Cortex of kidney (tissue), 1 donor: ENCODE measurements at places on chromosomes 11 and 22.

GRCh38 chr22:20887375-20887774, 28.6 kb downstream of the SNAP29 start:
- DNase-seq = no peak

DNA sequence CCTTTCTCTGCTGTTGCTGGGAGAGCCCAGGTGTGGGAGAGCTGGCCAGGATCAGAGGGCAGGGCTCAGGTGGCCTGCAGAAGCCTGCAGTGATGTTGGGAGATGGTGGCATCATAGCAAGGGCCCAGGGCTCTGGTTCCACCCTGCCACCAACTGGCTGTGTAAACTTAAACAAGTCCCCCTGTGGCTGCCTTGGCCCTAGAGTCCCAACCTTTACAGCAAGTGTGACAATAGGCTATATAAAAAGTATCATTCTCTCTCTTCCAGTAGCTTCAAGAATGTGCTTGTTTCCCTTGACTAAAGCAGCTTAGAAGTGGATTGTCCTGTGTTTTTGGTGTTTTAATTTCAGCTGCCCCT, 201.8 kb upstream of the E2F8 start:
- no peak for DNase-seq

GRCh38 chr22:36344106-36344827, 43.5 kb downstream of the MYH9 start:
- DNase-seq = no peak

- DNase-seq = no peak
These were observed 44.6 kb downstream of the RDX start for GRCh38 chr11:110251836-110252235.

- DNase-seq = no peak
These were observed 806 bp upstream of the SMDT1 start for GRCh38 chr22:42078469-42079318.

DNA sequence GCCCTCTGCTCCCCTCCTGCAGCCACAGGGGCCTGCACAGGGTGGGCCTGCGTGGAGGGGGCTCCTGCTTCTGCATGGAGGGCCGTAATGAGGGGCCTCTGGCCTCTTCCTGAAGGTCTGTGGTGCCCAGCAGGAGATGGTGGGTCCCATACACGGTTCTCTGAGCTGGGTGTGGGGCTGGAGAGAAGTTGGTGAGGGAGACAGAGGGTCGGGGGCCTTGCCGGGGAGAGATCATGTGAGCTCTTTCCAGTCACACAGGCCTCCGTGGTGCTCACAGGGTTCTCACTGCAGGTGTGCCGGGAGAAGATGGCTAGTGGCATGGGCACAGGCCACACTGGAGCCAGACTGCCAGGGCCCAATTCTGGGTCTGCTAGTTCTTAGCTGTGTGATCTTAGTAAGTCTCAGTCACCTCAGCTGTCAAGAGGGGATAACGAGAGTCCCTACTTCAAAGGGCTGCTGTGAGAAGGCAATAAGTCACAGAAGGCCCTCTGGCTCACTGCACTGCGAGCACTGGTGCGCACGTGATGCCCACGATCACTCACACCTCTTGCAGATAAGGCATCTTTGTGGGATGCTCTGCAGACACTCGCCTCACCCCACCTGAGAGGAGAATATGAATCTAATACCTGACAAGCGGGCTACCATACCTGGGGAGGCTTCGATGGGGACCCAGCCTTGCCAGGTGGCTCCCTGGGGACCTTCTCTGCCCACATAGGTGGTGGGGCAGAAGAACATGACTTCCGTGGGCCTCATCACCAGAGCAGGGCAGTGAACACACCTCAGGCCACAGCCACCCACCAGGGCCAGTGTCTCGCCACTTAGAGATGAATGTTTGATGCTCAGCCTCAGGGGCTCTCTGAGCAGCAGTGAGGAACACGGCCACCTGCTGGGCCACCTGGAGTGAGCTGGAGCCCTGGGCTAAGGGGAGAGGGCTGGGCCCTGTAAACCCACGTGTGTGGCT, 14.5 kb downstream of the KCNC1 start:
- DNase-seq = no peak

DNA sequence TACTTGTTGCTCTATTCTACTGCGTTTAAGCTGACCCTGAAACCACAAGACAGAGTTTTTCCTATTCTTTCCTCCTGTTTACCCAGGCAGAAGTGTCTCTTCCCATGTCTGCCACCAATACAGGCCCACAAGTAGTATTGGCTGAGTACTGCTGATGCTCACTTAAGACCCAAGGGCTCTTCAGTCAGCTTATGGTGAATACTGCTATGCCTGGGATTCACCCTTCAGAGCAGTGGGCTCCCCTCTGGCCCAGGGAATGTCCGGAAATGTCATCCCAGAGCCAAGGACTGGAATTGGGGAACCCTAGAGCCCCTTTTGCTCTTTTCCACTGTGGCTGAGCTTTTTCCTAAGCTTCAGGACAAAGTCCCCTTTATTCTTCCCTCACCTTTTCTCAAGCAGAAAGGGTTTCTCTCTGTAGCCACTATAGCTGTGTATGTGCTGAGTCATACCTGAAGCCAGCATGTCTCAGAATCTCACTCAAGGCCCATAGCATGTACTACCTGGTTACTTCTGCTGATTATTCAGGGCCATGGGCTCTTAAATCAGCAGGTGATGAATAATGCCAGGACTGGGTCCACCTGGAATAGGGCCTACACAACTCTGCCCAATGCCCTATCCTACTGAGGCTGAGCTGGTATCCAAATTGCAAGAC, 745.8 kb upstream of the ANO5 start:
- DNase-seq = no peak

DNA sequence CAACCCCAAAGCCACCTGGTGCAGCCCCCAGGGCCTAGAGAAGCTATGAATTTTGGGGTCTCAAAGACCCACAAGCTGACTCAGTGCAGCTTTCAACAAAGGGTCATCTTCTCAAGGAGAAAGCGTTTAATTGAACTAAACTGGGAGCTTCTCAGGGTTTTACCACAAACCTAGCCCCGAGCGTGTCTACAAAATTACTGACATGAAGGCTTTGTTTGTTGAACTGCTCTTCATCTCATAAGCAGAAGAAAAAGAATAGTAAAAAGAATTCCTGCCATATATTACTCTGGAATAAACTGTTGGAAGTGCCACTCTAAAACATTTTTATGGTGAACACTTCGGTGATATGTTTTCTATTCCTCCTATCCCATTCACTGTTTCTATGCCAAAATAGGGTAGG, 50.8 kb upstream of the INCENP start:
- DNase-seq = no peak
